Mesothelial cell of epicardium (in vitro differentiated cells): ENCODE measurements at places on chromosomes 4 and X. TPM values are rescaled to one million over a fixed set of nuclear protein-coding genes. Genes with fewer than 3 reads are reported as not detected.

DNA sequence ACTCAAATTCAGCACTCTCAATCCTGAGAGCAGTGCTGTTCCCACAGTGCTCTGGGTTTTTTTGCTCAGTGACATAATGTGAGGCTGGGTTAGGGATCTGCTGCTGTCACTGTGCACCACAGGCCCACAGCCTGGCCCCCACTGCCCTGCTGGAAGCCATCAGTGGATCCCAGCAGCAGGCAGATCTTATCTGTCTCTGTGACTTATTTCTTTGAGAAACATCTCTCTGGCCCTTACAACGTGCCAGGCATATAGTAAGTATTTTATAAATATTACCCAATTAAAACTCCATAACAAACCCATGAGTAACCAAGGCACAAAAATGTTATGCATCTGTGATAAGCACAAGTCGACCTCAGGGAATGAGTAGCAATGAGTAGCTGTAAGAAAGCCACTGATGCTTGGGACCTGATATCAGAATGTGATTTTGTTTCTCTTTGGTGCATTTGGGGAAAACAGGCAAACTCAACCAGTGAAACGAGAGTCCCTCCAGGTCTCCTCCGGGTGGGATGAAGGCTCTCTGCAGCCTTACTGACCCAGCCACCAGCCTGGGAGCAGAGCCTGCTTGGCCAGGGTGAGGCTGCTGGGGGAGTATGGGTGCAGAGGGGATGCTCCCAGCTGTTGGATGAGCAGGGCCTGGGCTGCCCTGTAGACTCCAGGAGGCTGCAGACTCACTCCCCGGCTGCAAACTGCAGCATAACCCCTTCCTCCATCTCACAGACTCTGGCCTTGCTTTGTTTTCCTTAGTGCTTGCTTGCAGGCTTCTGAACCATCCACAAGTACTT is 172.7 kb upstream of the LNX1 start:
- DNase-seq = no peak

- no peak for DNase-seq
These were observed 590.8 kb downstream of the SPRY1 start for GRCh38 chr4:123987408-123987807.

DNA sequence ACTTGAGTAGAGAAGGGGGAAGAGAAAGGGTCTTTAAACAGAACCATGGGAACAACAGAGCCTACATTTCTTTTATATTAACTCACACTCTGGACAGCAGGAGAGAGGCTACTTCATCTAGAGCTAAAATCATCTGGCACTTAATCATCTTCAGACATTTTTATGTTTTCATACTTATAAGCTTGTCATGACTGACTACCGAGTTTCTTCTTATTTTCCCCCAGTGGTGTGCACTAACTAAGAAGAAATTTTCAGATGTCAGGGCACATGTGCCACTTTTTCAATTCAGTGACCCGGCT is 11.8 kb upstream of the RTL5 start:
- no peak for DNase-seq

DNA sequence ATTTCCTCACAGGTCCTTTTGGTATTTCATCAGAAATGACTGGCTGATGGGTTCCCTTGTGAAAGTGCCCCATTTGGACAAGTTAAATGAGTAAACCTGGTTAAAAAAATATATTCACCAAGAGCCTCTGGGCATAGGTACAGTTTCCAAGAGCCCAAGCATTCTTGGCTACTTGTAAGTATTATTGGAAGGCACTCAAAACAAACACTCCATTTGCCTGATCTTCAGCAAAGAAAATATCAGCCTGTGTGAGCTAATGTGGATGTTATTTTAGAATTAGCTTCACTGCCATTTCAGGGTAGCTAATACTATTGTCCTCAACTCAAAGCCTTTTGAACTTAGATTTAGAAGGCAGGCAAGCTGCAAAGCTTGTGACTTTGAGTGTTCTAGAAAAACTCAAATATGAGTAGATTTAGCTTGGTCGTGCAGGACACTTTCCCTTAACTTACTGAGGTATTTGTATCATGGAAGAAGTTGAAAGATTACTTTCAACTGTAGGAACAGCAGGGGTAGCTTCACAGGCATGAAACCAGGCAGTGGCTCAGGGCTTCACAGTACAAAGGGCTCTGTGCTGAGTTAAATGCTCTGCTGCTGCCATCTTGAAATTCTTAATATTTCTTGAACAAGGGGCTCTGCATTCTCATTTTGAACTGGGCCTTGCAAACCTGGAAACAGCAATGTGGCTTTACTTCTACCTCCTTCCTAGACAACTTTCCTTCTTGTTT is 177.2 kb downstream of the AMELX start:
- DNase-seq = no peak

Gene MAGEB17
- not detected in 3 replicates for total RNA-seq

Gene DRP2
- 3.9 to 4.4 TPM (median 4.2 TPM) in 3 replicates for total RNA-seq

Gene PRR32
- not detected in 3 replicates for total RNA-seq
